ENCODE measurements at places on chromosomes 4 and X.

DNA sequence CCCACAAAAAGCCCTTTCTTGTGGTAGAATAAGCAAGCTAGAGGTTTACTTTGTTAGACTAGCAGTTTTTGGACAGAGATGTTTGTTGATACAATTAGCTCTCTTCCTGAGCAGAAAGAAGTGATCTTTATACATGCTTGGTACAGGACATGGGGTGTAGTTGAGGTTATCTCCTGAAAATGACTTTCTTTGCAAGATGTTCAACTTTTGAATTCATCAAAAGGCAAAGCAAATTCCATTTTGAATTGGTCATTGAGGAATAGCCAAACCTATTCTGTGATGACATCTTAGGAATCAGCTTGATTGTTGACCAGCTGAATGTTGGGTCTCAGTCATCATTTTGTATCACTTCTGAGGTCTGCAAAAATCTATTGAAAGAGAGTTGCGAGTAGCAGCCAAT is 3.8 kb downstream of the CPE start:
- no peak for DNase-seq

DNA sequence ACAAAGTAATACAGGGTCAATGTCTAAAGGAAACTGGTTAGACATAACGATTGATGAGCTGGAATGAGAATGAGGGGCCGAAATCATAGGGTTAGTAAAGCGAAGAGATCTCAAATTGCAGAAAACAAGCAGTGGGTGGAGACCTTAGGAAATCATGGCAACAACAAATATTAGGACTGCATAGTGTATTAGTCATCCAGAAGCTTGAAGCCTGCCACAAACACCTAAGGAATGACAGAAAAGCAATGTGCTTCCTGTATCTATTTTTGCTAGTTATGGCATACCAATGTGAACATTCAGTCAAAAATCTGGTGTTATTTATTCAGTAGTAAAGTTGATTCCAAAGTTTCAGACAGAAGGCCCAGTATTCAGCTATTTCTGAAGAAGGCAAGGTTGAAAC is 410.9 kb upstream of the CT83 start:
- DNase-seq = no peak

GRCh38 chr4:61149278-61149677 is 50.8 kb upstream of the ADGRL3 start:
- DNase-seq = no peak

- no peak for DNase-seq
Observed at GRCh38 chrX:37420185-37420584, 71.0 kb downstream of the PRRG1 start.

DNA sequence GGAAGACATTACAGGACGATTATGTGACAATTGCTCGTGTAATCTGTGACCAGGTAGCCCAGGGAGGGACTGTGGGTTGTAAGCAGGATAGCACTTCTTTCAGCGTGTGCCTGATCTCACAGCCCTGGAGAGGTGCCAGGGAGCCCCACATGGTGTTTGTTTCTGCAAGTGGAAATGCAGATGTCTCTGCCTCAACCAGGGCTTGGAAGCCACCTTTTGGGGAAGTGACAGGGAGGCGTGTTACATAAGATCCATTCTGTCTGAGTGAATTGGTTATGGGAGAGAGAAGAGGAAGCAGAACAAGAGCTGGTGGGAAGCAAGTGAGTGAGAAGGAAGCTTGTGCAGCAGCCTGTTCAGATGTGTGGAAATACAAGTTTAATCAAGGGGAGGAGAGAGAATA is 104.5 kb upstream of the GATB start:
- DNase-seq = no peak

DNA sequence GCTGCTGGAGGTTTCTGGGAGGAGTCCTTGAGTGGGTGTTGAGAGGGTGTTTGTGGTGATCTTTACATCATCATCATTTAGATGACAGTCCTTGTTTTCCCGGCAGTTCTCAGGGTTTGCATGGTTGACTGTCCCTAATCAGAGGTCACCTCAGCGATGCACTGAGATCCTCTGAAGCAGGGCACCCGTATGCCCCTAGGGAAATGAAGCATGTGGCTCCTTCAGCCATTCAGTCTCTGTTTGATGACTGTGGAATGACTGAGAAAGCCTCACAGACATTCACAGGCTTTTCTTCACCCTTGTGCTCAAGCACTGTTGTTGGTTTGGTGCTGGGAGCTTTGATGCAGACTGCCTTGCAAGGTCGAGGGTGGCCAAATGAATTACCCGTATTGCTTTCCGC is 474.7 kb downstream of the SPRY1 start:
- no peak for DNase-seq

DNA sequence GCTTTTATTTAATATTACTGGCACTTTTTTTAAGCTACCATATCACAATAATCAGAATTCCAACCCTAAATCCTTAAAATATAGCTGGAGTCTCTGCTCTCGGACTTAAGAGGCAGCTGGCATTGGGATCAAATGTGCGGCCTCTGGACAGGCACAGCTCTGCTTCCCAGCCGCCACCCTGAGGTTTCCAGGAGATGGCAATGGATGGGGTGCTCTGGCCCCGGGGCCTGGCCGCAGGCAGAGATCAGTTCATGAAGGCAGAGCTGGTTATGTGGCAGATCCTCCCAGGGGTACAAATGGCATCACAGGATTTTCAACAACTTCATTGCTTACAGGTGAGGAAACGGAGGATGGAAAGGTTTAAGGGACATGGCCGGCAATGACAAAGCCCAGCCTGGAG is 57.8 kb downstream of the JAKMIP1 start:
- DNase-seq = no peak

GRCh38 chrX:66918511-66918910 is 279.6 kb upstream of the EDA2R start:
- DNase-seq = no peak

DNA sequence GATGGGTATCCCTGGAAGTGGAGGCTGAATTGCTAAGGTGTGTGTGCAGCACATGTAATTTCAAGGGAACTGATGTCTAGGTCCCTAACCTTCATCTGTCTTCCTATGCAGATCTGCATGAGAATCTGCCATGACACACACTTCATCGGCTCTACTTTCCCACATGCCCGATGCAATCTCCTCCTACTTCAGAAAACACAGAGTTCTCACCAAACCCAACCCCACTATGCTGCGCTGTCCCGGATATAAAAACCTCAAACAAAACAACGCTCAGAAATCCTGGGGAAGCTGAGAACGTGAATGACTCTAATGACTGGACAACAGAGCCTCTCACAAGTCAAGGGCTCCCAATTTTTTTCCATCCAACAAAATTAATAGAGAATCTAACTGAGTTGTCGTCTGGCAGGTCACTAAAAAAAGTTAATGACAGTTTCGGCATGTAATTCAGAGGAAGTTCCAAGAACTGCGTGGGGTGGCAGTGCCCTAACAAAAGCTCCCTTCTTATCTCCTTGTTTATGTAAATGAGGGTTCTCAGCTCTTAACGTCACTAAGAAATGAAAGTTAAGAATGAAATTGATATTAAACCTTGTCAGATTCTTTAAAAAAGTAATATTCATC is 39.0 kb downstream of the STX18 start:
- DNase-seq = no peak

DNA sequence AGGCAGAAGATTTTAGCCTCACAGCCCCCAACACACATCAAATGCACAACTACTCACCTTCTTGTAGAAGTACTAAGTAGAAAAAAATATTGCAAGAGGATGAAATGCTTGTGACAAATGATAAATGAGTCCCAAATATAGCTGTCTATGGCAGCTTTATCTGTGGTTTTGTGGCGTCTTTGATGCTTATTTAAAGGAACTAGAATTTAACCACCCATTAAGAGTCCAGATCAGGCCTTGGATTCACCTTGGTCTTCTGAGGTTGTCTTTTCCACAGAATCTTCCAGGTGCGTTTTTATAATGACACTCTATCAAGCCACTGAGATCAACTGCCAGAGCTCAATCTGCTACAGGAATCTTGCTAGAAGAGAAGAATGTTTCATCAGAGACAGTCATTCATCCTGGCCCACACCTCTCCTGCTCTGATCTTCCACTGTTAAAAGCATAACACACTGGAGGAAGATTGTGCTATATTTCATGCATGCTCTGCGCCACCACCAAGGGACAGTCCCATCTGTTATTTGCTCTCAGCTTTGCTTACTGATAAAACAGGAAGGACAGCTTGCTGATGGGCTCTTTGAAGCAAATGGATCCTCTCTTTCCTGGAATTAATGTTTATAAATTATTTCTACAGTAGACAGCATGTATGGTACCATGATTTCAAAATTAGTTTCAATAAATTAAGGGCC is 144.1 kb downstream of the SLC7A11 start:
- DNase-seq = no peak

DNA sequence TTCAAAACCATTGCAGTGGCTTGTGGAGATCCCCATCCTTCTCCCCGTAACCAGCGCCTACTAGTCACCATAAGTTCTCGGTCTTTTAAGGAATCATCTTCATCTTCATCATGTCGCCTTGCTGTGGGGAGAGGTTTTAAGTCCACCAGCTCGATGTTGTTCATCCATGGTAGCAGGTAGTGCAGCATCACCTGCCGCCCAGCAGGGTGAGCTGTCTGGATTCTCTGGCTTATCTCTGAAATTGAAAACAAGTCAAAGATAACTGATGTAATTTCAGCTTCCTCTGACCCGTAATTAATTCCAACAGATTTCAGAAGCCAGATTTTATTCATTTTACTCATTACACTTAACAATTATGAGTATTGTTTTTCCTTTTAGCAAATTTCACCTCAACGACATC is 67.4 kb downstream of the ZAR1 start:
- DNase-seq = no peak

DNA sequence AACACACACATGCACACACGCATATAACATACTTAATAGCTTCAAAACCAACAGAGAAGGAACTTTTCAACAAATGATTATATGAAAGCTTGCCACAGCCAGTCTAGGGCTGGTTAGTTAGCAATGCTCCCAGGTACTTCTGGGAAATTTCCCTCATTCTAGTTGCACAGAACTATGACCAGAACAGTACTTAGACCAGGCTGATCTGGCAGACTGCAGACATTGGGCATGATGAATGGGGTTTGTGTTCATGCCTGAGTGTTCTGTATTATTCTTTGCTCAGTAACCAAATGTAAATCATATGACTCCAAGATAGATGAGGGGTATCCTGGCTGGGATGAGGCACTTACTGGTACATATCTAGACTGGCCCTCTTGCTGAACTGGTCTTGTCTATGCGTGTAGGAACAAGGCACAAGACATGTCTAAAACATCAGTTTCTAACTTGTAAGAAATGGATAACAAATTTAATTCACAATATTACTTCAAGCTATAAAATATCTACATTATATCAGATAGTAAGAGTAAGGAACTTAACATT is 50.3 kb upstream of the GEMIN8 start:
- no peak for DNase-seq

DNA sequence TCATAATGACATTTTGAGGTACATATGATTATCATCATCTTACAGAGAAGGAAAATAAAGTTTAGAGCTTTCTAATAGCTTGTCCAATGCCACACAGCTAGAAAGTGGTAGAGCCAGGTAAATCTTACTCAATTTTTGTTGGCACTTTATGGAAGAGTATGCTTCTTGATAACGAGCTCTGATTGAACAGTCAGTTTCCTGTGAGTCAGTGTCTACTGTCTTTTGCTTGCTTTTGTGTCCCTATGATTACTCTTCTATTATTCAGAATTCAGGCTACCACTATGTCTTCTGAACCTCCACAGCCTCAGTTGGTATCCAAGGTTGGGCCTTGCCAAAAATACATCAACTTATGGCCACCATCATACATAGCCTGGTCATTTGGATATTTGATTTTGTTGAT is 2.6 kb downstream of the FAAH2 start:
- no peak for DNase-seq

DNA sequence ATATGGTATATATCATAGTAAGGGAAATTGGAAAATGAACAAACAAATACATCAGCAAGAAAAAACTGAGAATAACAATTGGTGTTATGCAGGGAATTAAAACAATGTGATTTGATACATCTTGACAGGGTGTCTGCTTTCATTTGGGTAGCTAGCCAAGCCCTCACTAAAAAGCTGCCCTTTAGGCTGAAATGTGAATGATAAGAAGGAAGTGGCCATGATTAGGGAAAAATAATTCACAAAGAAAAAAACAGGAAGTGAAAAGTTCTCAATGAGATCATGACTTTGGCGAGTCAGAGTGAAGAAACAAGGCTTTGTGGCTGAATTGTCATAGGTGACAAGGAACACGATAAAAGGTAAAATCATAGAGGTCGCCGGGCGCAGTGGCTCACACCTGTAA is 675.8 kb upstream of the SLIT2 start:
- no peak for DNase-seq

- DNase-seq = no peak
Observed at GRCh38 chr4:38001927-38002326, 41.7 kb downstream of the PTTG2 start.

- DNase-seq = no peak
Observed at GRCh38 chrX:118502161-118502789, 6.7 kb downstream of the DOCK11 start.

- no peak for DNase-seq
Observed at GRCh38 chr4:164648151-164648848, 105.6 kb upstream of the SMIM31 start.

GRCh38 chr4:138558886-138559285 is 316.7 kb upstream of the SLC7A11 start:
- DNase-seq = no peak

DNA sequence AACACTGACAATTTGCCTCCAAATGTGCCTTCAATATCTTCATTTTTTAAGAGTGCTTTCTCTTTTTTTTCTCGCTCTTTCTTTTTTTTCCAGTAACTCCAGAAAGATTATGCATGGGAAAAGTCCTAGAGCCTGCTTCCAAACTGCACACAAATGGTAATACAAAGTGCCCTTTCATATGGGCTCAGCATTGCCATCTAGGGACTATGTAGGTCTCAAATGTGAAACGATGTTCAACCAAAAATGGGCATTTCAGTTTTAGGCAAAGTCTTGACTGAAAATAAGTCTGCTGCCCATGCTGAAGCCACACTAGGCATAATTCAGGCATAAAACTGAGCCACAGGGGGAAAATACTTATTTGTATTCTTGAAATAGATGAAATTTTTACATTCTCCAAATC is 65.6 kb downstream of the SYNPO2 start:
- no peak for DNase-seq

GRCh38 chrX:112997991-112998390 is 157.4 kb upstream of the AMOT start:
- no peak for DNase-seq

DNA sequence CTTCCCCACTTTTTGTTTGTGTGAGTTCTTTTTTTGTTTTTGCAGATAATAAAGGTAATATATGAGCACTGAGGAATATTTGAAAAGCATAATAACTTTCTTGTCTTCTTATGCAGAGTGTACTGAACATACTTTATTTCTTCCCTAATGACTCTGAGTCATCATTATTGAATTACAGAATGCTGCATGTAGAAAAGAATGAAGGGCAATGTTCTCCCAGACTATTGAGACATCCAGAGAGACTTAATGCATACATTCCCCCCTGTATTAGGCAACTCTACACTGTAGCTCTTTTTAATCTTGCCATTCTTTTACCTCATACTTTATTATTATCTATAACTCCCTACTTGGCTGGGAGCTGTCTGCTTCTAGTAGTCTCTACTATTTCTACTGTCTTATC is 240.5 kb upstream of the ANKRD50 start:
- no peak for DNase-seq

DNA sequence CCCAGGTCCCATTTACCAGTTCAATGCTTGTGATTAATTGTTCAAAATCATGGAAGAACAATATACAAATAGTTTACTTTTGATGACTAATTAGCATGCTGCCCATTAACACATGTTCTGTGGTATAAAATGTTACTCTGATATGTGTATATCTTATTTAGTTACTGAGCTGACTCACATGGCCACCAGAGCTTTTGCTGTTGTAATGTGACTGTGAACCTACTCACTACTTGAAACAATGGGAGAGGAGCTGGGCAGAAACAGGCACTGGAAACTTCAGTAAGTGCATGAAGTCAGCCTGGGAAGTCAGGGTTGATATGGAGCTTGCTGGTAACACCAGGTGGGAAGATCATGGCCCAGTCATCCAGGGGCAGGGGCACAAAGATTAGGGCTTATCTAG is 72.7 kb upstream of the MAD2L1 start:
- DNase-seq = no peak
